Stimulated activated CD8-positive, alpha-beta memory T cell treated with anti-CD3 and anti-CD28 coated beads, Interleukin-4, amount 100 ng/mL, for 4 hours (primary cell): ENCODE measurements at places on chromosomes 5 and 9.

- no peak for DNase-seq
Measured at GRCh38 chr9:113361304-113362018, 12.1 kb downstream of the BSPRY start.

GRCh38 chr5:31733371-31733770, 94.4 kb downstream of the PDZD2 start:
- DNase-seq, result no peak

GRCh38 chr5:172830275-172830799, 3.7 kb upstream of the ERGIC1 start:
- no peak for DNase-seq

- no peak for DNase-seq
Measured at GRCh38 chr5:147290261-147290660, 55.4 kb downstream of the STK32A start.

DNA sequence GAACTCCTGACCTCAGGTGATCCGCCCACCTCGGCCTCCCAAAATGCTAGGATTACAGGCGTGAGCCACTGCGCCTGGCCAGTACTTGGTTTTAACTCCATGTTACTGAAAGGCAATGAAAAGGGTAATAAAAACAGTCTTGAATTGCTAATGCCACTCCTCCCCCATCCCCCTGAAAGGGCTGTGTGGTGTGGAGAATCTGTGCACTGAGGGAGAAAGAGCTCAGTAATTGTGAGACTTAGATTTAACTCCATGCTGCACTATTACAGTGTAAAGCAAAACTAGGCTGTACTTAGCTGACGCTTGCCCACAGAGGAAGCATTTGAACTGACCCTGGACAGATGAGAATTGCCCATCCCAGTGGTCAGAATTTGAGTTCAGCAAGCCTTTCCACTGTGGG, 1662.4 kb upstream of the ACO1 start:
- DNase-seq, result no peak

- DNase-seq, result no peak
Measured at GRCh38 chr5:113163328-113163727, 186.7 kb downstream of the DCP2 start.

GRCh38 chr9:104882086-104882485, 45.9 kb downstream of the ABCA1 start:
- DNase-seq, result no peak

DNA sequence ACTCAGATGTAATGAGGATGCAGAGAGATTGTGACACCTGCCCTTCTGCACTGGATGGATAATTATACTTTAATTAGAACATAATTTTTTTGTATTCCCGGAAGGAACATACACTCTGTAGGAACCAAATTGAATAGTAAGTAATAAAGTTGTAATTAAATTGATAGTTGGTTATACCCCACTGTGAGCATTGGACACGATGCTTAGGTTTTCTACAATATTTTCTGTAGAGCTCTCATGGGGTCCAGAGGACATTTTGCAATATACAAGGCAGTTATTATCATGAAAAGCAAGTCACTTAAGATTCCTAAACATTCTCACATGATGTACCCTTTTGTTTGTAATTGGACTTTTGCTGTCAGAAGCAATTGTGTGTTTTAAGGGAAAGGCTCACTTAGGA, 63.4 kb downstream of the DIRAS2 start:
- DNase-seq, result no peak

- DNase-seq, result no peak
Measured at GRCh38 chr5:124706729-124707361, 39.6 kb downstream of the ZNF608 start.

DNA sequence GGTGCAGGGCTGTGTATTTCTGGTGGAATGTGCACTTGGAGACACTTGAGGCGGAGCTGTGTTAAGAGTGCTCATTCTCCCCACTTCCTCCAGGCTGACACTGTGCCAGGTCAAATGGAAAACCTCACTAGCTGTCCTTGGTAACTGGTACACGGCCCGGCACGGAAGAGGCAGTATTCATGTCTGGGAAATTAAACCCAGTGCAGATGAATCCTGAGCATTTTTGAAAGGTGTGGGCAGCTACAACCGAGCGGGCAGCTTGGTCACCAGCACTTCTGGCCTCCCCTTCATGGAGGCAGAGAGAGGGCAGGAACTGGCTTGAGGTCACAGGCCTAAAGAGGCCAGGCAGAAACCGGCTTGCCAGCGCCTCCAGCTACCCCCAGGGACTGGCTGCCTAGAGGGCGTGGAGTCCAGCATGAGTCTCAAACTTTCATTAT, 1.6 kb downstream of the CLPTM1L start:
- DNase-seq, result no peak

DNA sequence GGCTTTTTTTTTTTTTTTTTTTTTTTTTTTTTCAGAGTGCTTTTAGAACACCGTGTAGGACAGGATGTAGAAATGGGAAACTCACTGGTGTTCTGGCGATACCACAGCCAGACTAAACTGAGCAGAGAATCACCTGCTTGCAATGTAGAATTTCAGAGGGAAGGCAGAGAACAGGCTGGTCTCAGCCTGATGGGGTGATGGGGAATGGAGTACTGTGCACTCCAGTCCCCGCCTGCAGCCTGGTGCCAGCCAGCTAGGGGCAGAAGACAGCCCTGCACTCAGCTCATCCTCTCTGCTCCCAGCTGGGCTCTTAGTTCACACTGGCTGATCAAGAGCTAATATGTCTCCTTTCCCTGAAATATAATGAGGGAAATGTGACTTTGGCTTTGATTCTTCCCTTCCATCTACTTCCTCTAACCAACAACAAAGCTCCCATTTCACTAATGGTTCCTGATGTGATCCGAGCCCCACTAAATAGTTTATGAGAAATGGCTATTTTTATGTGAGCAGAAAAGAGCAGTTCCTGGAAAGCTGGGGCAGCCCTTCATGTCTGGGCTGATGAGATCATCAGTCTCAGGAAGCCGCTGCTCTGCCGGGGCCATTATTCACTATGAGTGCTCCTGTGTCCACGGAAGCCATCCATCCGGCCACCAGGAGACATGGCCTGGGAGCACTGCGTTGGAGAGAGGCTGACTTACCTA, 209.7 kb downstream of the GADD45G start:
- DNase-seq, result no peak

DNA sequence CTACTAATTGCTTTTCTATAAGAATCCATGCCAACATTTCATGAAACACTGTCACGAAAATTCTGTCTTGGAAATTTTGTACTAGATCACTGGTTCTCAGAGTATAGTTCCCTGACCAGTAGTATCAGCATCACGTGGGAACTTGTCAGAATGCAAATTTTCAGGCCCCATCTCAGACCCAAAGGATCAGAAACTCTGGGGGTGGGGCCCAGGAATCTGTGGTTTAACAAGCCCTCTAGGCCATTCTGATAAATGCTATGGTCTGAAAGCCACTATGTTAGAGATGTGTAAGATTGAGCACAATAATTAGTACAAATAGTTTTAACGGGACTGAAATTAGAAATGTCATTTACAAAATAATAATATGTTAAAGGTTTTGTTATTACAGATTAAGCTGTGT, 615.7 kb upstream of the ARRDC3 start:
- no peak for DNase-seq

DNA sequence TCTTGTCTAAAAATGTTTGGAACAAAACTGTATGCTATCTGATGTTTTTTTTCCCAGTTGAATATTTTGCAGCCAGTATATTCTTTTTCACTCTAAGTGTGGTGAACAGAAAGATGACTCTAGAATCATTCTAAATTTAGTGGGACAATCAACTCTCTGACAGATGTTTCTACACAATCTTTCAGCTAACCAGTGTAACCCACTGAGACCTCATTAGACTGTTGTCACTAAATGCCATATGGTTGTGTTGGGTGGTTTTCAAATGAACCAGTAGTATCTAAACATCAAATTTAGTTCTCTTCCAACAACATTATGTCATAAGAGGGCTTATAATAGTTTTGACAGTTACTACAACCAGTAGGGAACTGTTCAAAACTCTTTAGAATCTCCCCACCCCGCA, 129.6 kb upstream of the PRLR start:
- no peak for DNase-seq

GRCh38 chr5:148791334-148791667, 35.1 kb upstream of the ADRB2 start:
- DNase-seq, result no peak

GRCh38 chr5:18113721-18114120, 479.5 kb downstream of the TAF11L14 start:
- DNase-seq, result no peak

- no peak for DNase-seq
Measured at GRCh38 chr5:53110156-53110555, 599 bp upstream of the MOCS2 start.

GRCh38 chr9:109270971-109271925, 49.6 kb downstream of the EPB41L4B start:
- DNase-seq, result no peak

DNA sequence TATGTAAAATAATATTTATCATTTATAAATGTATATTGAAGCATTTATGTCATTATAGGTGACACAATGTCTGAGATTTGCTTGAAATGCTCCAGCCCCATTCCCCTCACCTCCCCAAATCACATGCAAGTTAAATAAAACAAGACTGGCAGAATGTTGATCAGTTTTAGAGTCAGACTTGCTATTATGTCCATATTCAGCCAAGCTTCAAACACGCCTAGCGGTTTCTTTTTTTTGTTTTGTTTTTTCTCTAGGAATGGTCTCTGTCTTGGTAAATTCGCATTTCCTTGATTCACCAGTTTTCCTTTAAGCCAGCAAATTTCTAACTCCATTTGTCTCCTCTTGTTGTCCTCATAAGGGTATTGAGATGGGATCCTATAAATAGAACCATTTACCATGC, 153.0 kb upstream of the HMHB1 start:
- no peak for DNase-seq

DNA sequence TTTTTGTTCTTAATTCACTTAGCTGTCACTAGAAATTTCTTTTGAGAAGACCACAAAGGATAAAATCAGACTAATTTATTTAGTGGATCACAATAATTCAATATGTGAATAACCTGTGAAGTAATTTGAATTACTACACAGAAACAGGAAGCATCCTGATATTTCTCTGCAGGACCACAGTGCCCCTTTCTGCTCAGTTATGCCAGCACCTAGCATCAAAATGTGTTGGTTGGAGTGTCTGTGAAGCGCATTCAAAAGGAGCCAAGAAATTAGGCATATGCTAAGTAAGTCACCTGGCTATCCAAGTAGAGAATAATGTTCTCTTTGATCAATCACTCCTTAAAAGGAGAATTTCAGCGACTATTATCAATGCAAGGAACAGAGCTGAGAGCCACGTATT, 187.5 kb downstream of the SLC12A2 start:
- DNase-seq, result no peak

DNA sequence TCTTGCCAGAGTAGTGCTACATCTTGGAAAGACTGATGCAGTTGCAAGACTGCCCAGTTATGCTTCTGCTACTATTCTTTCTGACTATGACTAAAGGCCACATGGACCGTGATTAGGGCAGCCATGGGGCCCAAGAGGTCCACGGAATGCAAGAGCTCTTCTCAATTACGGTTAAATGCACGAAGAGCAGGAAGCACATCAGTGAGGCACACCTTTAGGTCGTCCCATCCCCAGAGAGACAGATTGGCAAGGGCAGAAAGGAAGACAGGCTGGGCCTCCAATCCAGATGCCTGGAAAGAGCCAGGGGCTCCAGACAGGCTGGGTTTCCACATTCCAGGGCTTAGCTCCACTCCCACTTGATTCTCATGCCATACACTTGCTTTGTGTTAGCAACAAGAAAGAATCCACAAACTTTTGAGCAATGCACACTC, 132.3 kb upstream of the SLIT3 start:
- no peak for DNase-seq

GRCh38 chr9:9612270-9612669, 1000.5 kb downstream of the PTPRD start:
- DNase-seq, result no peak

GRCh38 chr9:113150670-113151611, at the start of gene SLC31A2:
SLC31A2 (plus strand) TSS chr9:113151007; CDS start chr9:113151075, 68 bp downstream.
- peak; percentile 73 for DNase-seq

GRCh38 chr5:173464813-173465212, 136.6 kb upstream of the STC2 start:
- DNase-seq, result no peak

- no peak for DNase-seq
Measured at GRCh38 chr9:12185856-12186255, 507.3 kb upstream of the TYRP1 start.

DNA sequence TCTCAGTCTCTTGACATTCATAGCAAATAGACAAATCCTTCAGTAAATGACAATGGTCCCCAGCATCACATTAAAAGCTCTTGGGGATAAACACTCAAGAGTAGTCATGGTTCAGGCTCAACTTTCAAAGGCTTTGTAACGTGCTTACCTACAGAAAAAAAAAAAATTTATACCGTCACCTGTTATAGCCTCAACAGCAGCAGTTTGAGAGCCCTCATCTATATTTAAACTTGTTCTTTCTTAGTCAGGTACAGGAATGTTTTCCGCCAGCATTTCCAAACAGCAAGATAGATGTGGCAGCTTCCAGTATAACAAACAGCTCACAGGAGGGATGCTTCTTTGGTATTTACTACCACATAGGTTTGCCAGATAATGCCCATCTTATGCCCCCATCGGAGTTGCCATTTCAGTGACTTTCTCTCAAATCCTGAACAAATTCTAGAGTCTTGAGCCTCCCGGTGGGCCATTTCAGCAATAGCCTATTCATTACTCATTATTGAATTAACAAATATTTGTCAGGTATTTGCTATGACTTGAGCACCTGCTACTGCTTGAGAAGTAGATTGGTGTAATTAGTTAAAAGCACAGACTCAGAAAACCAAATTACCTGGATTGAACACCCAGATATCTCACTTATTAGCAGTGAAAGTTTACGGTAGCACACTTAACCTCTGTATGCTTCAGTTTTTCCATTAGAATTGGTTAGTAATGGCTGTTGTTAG, 470.0 kb downstream of the EBF1 start:
- no peak for DNase-seq

DNA sequence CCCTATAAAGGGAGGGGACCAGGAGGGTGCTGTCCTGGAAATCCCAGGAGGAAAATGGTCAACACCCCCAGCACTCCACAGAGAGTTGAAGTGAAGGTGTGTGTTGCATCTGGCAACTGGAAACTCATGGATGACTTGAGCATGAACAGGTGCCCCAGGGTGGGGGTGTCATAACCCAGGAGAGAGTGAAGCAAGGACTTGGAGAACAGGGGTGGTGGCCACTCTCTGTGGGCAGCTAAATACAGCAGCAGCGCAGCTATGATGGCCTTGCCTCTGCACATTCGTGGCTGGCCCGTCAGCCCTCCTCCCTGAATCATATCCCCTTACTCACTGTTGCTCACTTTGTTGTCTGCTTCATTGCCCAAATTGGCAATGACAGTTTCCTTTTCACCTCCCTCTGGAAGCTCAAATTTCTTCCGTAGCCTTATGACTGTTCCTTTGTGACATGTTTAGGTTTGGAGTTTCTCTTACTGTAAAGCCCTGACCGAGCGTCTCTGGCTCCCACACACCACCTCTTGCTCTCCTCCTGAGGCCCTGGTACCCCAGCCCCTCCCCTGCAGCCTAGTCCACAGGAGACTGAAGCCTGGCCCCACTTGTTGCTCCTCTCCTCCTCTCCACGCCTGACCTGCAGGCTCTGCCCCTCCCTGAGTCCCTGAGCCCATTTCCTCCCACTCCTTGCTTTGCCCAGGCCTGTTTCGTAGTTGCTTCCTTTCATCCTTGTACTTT, 185.8 kb downstream of the CD180 start:
- DNase-seq, result no peak
